ENCODE measurements at places on chromosomes 1 and 21.

GRCh38 chr1:230939806-230940489 lies 38.7 kb downstream of the TTC13 start:
- no peak for DNase-seq

DNA sequence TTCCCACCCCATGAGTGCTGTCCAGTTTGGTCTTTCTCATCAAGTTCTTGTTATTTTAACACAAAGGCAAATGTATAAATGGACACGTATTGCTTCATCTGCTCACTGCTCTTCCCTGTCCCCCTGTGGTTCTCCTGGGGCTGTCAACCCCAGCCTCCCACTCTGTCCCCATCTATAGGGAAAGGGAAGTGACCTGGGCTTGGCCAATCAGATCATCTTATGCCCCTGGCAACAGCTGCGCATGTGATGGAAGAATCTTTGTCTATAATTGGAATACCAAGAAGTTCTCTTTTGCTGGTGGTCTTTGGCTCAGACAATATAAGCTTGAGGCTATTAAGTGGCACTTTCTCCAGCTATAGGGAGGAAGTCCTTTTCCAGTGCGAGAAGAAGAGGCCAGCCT lies 4.7 kb upstream of the CCSAP start:
- DNase-seq, result no peak

- no peak for DNase-seq
Observed at GRCh38 chr1:220817907-220818306, 31.2 kb downstream of the MTARC1 start.

- no peak for DNase-seq
Observed at GRCh38 chr1:50774759-50775351, 185.2 kb downstream of the FAF1 start.

- no peak for DNase-seq
Observed at GRCh38 chr1:20279509-20279908, 11.2 kb upstream of the VWA5B1 start.

GRCh38 chr1:83905315-83905907 lies 93.5 kb downstream of the TTLL7 start:
- DNase-seq, result no peak

DNA sequence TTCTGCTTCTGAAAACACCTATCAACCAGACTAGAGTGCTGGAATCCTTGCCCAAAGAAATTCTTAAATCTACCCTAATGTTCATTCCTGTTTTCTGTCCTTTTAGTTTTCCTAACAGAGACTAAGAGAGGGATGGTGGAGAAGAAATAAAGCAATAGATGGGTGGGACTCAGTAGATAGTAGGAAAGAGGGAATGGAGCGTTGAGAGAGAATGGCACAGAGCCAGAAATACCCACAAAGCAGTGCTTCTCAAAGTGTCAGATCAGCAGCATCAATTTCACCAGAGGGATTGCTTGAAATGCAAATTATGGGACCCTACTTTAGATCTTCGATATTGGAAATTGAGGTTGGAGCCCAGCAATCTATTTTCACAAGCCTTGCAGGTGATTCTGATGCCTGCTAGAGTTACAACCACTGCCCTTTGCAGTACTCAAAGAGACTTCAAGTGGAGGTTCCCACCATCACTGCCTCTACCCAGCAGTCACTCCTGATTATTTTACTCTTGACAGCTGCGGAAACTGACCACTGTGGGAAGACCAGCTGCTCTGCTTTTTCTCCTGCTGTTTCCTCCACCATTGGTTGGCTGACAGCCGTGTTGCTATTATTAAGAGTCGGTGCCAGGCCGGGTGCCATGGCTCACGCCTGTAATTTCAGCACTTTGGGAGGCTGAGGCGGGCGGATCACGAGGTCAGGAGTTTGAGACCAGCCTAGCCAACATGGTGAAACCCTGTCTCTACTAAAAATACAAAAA lies 11.4 kb upstream of the PRPF3 start:
- no peak for DNase-seq

DNA sequence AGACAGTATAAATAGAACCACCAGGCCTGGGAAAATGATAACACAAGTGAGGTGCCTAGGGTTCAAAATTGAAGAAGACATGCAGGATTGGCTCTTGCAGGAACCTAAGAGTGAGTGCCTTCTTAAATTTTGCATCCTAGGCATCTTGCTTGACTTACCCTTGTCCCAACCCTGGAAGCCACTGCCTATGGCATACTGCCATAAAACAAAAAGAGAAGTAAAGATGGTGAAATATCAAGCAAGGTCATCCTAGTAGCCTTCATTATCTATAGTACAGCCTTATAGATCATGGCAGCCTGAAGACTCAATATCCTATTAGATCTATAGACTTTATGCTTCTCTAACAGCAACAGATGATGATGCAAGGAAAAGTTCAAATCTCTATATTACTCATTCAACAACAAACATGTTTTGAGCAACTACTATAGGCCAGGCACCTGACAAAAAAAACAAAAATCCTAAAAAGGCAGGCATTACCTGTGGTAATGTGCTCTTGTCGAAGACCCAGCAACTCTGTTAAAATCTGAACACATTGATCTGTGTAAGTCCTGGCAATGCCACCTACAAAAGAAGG lies 6.3 kb downstream of the AP4B1 start:
- DNase-seq, result no peak

GRCh38 chr1:151839457-151840403 lies at the start of gene C2CD4D:
TSS of gene C2CD4D (minus strand) at chr1:151839820. CDS start at chr1:151838989, 831 bp downstream.
- peak; percentile 72 for DNase-seq

GRCh38 chr21:38802050-38803026 lies 3.4 kb upstream of the ETS2 start:
- no peak for DNase-seq

GRCh38 chr1:28244549-28245251 lies 8.8 kb downstream of the ATP5IF1 start:
- no peak for DNase-seq

DNA sequence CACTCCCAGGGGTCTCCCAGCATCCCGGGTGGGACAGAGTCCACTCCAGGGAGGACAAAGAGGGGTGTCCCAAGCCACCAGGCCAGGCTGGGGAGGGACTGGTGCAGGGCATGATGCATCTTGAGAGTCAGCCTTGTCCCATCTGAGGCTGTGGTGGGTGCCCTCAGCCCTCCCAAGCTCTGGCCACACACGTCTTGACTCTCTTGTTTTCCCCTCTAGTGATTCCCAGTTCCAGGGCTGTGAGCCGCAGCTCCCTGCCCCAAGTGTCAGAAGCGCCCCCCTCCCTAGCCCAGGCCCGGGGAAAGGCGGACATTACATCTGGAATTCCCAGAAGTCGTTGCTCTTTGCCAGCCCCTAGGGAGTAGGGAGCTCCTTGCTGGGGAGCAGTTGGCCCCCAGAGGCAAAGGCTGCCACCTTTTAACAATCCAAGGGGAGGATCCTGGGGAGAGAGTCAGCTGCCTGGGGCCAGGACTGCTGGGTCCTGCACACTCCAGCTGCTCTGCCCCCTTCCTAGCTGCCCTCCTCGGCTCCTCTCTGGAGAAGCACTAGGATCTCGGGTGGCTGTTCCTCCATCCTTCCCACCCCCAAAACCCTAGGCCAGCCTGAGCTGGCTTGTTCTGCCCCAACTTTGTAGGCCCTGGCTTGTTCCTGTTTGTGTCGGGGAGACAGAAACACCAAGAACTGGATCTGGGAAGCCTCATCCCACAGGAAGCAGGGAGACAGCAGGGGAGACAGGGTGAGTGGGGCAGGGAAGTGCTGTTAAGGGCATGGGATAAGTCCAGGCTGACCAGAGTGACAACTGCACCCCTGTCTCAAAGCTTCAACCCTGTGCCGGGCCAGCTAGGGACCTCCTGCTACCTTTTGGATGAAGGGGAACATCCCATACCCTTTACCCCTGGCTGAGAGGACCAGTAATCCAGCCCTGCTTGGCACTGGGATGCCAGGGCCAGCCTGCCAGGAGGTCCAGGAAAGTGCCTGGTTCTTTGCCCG lies 3.2 kb upstream of the PTPN7 start:
- DNase-seq, result no peak

DNA sequence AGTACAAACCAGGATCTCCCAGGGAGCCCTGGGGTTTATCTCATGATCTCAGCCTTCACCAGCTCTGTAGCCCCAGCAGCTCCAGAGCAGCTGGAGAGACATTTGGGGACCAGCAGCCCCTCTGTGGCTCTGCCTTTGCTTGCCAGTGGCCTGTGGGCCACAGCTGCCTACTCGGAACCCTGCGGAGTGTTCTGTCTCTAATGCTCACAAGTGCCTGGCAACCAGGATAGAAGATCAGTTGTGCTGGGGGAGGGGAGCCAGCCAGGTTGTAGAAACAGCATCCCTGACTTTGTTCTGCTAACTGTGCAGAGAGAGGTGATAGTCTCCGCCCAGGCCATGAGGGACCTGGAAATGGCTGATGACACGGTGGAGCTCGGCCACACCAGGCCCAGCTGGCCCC lies 50.9 kb upstream of the KCNJ15 start:
- no peak for DNase-seq

All from stimulated activated CD4-positive, alpha-beta T cell treated with anti-CD3 and anti-CD28 coated beads, Interleukin-1b, Interleukin-23, amount 100 ng/mL, for 48 hours (primary cell).